ENCODE measurements at places on chromosomes 2 and 18.

DNA sequence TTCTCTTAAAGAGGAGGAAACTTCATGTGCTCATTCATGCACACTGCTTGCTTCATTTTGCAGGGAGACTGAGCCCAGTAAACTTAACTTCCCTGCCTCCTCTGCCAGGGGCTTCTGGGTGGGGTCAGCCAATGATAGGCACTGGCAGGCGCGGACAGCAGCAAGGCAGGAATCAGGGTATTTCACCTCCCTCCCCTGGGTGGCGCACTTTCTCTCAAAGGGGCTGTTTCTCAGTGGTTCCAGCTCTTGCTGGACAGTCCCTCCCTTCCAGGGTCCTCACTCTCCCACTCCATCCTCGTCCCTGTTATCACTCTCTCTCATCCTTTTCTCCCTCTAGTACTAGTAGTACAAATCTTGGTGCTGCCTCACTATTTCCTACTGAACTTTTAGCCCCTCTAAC is 320.5 kb upstream of the ZNF521 start:
- DNase-seq: peak; percentile 58

DNA sequence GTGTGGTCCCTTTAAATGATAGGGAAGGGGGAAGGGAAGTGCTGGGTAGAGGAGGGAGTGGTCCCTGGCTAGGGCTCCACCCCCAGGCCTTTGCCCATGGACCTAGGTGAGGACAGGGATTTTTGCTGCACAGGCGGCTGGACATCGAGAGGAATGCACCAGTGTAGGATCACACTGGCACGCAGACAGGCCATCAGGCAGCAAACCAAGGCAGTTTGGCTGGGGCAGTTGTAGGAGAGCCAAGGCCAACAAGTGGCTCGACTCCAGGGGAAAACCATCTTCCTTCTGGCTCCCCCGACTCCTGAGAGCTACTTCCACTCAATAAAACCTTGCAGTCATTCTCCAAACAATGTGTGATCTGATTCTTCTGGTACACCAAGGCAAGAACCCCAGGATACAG is 402.0 kb upstream of the LRRTM1 start:
- DNase-seq: peak; percentile 48

GRCh38 chr2:217399291-217399690 is 539.4 kb upstream of the TNP1 start:
- DNase-seq: no peak

DNA sequence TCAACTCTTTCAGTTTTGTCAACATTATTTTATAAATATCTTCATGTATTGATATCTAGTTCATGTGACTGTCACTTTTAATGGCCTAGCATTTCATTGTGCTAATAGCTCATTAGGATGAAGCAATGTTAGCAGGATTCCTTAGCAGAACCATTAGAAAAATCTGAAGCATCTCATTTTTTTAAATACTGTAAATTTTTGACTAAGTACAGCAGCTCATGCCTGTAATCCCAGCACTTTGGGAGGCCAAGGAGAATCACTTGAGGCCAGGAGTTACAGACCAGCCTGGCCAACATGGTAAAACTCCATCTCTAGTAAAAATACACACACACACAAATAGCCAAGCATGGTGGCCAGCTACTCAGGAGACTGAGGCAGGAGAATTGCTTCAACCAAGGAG is 15.6 kb upstream of the ANTXR1 start:
- no peak for DNase-seq

DNA sequence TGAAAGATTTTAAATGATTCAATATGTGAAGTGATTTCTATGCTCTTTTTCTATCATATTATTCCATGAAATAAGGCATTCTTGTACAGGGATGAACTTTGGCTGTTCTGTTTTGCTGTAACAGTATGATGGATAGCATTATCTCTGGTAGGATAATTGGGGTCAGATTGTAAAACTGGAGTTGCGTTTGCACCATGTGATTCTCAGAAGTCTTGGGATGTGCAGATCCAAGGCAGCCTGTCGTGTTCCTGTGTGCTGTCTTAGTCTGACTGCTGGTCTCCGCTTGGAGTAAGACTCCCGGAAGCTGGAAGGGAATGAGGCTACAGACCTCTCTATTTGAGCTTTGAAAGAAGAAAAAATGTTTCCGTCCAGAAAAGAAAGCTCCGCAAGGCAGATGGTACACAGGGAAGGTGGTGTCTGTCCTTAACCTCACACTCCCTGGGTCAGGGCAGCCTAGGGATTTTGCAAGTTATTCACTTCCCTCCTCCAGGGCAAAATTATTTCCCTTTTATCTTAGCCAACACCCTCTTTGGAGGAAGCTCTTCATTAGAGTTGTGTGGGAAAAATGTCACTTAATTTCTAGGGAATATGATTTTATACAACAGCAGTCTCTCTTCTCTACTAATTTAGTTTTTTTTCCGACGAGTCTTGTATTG is 250.6 kb downstream of the PTPRM start:
- no peak for DNase-seq

GRCh38 chr2:30625276-30625675 is 178.2 kb downstream of the LCLAT1 start:
- no peak for DNase-seq

- DNase-seq: no peak
These were observed 150.2 kb downstream of the NCKAP5 start for GRCh38 chr2:133418021-133418420.

DNA sequence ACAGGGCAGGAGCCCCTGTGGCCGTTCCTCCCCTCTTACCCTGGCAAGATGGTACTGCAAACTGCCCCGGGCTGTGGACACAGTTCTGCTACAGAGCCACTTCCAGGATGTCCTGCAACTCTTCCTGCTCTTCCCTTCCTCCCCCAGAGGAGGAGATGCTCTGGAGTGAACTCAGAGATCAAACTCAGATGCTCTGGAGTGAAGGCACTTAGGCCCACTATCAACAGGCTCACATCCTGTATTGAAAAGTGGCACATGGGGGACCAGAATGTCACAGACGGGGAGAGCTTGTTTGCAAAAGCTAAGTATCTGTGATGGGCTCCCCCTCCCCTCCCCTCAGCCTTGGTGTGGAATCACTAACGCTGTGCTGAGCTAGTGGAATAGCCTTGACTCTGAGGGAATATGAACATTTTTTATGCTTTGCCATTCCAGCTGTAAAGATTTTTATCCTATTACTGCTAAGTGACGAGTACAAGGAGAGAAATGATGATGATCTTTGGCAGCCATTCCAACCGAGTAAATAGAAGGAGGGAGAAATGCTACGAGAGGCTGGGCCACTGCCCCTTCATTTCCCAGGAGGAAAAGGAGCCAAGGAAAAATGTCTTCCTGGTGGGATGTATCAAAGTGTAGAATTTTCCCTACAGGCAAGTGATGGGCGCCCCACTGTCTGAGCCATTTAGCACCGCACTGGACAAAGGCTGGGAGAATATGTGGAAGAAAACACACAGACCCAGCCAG is 152.6 kb downstream of the GALNT14 start:
- no peak for DNase-seq

DNA sequence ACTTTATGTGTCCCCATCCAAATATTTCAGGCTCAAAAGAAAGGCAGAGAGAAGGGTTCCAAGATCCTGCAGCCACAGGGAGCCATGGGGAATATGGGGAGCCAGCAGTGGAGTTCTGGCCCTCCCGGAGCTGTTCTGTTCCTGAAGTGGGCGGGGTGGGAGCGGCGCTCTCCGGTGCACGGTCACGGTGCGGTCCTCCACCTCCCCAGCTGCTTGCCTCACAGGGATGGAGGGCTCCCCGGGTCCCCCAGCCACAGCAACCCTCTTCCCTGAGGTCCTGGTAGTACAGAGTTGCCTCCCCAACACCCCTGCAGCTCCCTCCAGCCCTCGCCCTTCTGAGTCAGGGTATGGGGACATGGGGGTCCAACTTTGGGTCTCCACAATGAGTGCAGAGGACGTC is 26.2 kb upstream of the SNED1 start:
- peak; percentile 49 for DNase-seq

GRCh38 chr18:74631623-74632350 is 34.1 kb downstream of the ZNF407 start:
- DNase-seq: no peak

DNA sequence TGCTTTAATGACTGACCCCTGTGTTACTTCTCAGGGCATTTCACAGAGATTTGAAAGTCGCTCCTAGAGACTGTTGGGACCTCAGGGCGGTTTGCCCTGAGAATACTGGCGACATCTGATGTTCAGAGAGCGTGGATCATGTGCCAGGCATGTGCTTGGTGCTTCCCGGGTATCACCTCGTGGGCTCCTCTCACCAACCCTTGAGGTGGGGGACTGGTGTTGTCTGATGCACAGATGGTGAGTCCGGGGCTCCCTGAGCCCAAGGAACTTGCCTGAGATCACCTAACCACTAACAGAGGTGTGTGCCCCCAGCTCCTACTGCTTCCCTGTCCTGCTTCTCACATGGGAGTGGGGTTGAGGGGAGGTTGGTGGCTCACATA is 16.2 kb downstream of the ATOH8 start:
- no peak for DNase-seq

DNA sequence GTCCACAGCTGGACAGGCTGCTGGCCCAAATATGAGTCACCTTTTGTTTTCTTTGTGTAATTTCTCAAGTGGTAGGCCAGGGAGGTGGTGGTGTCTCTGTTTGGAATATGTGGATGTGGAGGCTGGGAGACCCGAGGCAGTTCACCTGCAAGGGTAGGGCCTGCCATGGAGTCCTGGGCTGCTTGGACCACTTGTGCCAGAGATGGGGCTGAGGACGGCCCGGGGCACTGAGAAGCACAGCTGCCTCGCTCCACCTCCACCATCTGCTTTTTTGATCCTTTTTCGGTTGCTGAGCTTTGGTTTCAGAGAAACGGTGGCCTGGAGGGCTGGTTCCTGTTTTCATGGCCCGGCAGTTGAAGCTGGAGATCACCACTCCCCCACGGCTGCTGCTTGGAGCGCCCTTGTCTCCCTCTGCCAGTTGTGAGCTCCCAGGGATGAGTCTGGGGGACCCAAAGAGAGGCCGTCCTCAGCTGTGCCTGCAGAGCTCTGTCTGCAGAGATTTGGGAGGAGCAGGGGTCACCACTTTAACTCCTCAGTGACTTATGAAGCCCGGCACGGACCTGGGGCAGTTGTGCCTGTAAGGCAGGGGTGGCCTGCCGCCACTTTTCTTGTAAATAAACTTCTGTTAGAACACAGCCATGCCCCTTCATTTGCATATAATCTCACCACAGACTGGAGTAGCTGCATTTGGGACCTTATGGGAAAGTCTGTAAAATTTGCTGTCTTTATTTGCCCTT is 67.6 kb upstream of the MCFD2 start:
- DNase-seq: no peak

- DNase-seq: no peak
These were observed 5.4 kb upstream of the KCNJ13 start for GRCh38 chr2:232781765-232782164.

DNA sequence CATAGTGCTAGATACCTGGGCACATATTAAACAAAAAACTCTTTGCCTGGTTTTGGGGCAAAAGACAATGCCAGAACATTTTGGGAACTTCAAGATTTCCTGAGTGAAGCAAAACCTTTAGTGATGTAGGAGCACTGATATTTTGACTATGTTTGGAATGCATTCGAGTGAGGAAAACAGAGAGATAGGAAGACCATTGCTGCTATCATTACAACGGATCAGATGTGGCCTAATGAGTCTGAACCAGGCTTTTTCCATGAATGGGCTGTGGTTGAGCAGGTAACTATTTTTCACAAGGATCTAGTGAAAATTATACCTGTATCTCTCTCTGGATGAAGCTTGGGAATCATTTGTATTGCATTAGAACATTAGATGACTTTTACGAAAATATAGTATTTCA is 562.2 kb downstream of the DCC start:
- no peak for DNase-seq

DNA sequence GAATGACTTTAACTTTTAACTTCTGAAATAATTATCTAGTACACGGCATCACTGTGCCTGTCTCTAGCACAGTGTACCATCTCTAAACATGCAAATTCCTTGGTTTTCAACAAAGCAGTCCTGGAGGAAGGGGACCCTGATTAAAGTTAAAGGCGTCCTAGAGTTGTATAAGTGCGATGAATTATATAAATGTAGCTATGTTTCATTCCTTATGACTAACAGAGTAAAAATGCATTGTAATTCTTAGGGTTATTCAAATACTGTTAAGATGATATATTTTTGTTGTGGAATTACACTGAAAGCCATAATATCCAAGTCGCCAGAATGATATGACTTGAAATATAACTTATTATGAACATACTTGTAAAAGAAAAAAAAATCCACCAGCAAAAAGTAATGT is 544.9 kb upstream of the LINC00305 start:
- DNase-seq: no peak

DNA sequence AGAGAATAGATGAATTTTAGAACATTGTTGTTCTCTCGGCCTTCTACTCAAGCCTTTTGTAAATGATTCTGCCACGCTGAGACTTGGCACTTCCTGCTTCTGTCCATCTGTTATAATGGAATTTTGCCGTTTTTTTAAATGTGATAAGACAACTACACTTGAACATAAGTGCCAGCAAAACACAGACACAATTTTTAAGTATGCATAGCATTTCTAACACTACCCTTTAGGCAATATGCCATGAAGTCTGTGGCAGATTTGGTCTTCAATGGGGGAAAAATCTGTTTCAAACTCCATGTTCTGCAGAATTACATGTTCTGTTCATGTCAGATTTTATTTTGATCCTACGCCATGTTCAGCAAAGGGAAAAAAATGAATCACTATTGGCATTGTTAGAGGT is 1170.7 kb upstream of the SLC39A10 start:
- DNase-seq: no peak

DNA sequence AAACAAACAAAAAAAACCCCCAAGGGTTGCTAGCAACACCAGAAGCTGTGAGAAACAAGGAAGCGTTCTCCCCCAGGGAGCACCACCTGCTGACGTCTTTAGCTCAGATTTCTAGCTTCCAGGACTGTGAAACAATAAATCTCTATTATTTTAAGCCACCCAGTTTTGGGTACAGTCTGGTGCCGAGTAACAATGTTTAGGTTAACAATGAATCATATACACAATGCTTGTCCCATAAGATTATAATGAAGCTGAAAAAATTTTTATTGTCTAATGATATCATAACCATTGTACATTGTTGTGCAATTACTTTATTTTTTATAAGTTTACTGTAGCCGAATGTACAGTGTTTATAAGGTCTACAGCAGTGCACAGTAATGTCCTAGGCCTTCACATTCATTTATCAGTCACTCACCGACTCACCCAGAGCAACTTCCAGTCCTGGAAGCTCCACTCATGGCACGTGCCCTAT is 72.1 kb upstream of the CAB39 start:
- DNase-seq: no peak

DNA sequence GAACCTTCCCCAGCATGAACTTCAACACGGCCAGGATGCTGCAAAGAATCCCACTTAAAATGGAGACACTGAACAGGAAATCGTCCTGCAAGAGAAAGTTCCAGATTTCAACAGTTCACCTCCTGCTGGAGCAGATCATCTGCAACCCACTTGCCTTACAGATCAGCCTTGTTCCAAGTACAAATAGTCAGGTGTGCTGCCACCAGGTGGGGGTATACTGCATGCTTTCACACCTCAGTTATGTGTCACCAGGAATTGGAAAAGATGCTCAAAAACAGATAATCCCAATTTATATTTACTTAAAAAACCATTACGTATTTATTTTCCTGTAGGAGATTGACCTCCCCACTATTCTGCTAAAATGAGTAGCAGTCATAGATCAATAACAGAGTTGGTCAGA is 212.3 kb downstream of the MGAT5 start:
- peak; percentile 58 for DNase-seq

GRCh38 chr2:42183775-42184174 is 14.6 kb downstream of the EML4 start:
- DNase-seq: no peak

GRCh38 chr18:67217551-67218166 is 298.9 kb downstream of the DSEL start:
- DNase-seq: peak; percentile 80

- DNase-seq: no peak
These were observed 129.0 kb downstream of the GPD2 start for GRCh38 chr2:156565066-156565710.

- no peak for DNase-seq
These were observed 682.4 kb upstream of the TMEFF2 start for GRCh38 chr2:192877159-192877558.

All from testis (tissue), 5 donors.